ENCODE measurements at places on chromosomes 11 and 22.

- no peak for DNase-seq
Observed at GRCh38 chr11:47589977-47590861, 3.7 kb downstream of the FAM180B start.

DNA sequence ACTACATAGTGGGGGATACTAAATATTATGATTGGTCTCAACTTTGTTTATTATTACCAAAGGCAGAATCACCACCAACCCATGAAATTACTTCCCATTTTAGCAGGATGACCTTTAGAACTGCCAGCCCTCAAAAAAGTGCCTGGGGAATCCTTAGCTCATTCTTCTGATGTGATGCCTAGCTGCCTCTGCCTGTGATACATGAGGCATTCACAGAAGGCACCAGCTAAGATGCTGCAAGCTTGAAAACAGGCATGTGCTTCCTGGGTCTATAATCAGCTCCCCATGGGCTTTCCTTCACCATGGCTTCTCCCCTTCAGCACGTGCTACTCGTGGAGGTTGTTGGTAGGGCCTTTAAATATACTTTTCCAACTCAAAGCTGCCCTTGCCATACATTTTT lies 50.4 kb upstream of the ARHGAP20 start:
- no peak for DNase-seq

DNA sequence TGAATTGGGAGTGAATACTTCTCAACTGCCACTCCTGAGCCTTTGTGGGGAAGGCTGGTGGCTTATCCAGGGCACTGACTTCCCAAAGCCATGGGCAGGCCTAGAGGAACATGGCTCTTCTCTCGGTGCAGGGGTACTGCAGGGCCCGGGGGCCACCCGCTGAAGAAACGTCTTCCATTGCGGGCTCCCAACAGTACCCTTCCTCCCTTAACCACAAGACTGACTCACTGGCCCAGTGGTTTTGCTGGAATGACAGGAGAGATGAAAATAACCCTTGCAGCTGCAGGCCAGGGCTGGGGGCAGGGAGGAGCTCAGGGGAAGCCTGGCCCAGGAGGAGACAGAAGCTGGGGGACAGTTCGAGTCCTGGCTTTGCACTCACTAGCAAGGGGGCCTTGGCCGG lies 13.5 kb downstream of the TXN2 start:
- no peak for DNase-seq

DNA sequence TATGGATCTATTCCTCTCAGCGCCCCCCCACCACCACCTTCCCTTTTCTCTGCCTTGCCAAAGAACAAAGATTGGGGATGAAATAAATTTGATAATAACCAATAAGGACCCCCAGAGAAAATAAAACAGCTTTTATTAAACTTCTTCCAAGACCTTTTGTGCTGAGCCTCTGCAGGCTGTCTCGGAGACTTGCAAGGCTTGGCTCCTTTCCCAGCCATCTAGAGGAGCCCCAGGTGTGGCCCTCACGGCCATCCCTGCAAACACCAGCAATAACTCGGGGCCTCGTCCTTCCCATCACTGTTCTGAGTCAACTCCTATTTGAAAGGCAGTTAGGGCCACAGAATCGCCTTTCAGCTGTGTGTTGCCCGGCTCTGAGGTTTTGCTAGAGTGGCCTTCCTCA lies 51.2 kb upstream of the LMO1 start:
- no peak for DNase-seq

- no peak for DNase-seq
Observed at GRCh38 chr11:11279956-11280689, 72.9 kb downstream of the CSNK2A3 start.

DNA sequence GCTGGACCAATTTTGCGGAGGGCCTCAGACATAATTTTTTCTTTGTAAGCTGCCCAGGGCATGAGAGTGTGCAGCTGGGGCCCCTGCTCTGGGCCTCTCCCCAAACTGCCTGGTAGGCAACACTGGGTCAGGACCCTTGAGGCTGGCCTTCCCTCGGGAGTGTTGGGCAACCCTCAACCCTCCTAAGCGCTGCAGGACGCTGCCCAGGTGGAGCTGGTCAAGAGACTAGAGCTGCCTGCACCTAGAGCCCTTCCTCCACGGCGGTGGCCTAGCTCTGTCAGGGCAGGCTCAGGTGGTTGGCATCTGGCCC lies 505 bp upstream of the TMEM132A start:
- DNase-seq = no peak

GRCh38 chr11:20584093-20584774 lies 15.2 kb upstream of the SLC6A5 start:
- no peak for DNase-seq

DNA sequence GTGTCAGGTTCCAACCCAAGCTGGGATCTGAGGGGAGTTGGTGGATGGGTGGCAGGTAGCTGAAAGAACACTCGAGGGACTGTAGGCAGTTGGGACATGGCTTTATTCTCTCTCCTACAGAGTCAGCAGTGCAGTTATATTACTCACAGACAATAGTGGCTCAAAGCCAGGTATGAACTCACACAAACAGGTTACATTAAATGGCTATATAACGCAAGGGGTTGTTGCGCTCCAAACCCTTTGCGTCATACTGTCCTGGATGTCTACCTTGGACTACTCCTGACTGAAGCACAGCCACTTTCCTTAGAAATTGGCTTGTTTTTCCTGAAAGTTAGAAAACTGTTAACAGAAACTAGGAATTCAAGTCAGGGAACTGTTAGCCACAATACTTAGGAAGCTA lies 66.4 kb upstream of the OR4B1 start:
- no peak for DNase-seq

DNA sequence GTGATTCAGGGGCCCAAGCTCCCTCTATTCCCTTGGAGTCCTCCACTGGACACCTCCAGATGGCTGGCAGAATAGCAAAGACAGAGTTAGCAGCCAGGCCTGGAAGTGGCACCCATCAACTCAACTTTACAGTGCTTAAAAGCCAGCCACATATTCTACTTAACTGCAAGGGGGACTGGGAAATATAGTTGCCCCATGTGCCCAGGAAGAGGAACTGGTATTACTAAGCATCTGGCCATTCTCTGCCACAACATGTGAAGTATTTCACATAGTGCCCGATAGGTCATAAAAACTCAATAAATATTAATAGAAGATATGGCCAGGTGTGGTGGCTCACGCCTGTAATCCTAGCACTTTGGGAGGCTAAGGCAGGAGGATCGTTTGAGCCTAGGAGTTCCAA lies 5.5 kb upstream of the IL10RA start:
- no peak for DNase-seq

- no peak for DNase-seq
Observed at GRCh38 chr11:62457478-62457877, 38.6 kb downstream of the SCGB1A1 start.

GRCh38 chr11:133943950-133944698 lies 12.6 kb downstream of the IGSF9B start:
- no peak for DNase-seq

GRCh38 chr11:73040046-73040445 lies 102.1 kb downstream of the FCHSD2 start:
- DNase-seq = no peak

DNA sequence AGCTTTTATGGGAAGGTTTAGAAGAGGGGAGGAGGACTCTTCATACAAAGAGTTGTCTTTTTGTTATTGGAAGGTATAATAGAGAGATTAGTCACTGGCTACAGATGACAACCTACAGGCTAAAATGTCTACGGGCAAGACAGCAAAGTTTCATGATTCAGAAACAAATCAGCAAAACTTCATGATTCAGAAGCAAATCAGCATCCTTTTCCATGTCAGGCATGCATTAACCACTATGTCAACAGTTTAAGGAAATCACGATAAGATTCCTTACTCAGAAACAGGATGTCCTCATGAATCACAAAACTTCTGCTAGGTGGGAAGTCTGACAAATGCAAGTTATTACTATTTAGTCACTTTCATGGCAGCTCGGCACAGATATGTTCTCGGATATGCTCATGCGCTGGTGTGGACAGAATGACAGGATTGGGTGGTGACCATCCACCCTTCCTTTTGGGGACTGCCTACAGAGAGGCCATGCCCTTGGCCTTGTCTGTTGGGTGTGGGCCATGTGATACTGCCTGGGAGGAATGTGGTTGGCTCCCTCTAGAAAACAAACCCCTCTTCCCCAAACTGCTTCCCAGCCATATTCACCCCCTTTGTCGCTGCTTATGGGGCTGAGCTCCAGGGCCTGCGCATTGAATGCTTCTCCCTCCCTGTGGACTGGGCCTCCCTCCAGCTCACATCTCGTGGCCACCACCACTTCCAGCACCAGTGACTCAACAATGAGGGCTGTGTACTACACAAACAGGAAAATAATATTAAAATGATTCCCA lies 10.1 kb downstream of the C11orf91 start:
- DNase-seq = no peak

DNA sequence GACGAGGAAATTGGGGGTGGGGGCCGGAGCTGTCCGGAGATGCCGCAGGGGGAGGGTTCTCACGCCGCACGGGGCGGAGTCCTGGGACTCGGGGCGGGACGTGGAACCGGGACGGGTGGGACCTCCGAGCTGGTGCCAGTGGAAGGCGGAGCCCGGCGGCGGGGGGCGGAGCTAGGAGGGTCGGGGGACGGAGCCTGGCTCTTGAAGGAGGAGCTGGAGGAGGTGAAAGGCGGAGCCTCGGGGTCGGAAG lies 271 bp downstream of the FKBP2 start:
- DNase-seq = peak; percentile 99

DNA sequence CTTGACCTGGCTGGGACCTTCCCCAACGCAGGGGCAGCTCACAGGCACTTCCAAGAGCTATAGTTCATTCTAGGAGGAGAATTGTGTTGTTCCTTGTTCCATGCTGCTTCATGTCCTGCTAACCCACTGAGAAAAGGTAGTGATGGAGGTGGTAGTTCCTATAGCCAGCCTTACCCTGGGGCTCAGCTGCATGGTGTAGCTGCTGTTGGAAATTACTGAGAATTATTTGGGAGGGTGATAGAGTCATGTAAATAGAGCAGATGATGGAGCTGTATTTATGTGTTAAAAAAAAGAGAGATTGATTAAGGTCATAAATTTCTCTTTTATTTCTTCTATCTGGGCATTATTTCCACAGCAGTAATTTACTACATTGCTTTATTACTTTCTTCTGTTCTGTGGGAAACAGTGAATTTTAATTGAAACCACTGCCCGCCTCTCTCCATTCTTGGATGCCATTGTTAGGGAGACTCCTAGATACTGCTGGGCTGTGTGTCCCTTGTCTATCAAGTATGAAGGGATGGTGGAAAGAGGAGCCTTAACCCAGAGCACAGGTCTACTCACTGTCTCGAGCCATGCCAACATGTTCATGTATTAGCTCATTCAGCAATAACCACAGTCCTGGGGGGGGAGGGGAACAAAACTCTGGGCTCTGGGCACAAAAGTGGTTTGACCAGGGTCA lies 309.2 kb downstream of the FAT3 start:
- no peak for DNase-seq

DNA sequence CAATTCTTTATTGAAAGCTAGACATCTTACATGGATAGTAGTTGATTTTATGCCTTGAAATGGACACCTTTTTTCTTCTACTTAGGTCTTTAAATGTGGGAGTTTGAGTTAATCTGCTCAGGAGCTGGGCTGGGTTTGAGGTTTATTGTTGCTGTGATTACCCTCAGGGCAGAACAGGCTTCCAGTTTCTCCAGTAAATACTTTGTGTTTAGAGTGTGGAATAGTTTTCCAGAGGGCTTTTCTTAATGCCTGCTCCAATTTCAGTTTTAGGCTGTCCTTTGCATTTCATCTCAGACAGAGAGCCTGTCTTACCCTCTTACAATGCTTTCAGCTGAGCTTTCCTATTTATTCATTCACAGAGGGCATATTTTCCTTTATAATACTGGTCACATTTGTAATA lies 69.9 kb upstream of the ADORA2A start:
- no peak for DNase-seq

GRCh38 chr11:10327254-10327653 lies 22.4 kb downstream of the ADM start:
- no peak for DNase-seq

GRCh38 chr11:129279326-129280026 lies 87.4 kb upstream of the ARHGAP32 start:
- DNase-seq = peak; percentile 36

DNA sequence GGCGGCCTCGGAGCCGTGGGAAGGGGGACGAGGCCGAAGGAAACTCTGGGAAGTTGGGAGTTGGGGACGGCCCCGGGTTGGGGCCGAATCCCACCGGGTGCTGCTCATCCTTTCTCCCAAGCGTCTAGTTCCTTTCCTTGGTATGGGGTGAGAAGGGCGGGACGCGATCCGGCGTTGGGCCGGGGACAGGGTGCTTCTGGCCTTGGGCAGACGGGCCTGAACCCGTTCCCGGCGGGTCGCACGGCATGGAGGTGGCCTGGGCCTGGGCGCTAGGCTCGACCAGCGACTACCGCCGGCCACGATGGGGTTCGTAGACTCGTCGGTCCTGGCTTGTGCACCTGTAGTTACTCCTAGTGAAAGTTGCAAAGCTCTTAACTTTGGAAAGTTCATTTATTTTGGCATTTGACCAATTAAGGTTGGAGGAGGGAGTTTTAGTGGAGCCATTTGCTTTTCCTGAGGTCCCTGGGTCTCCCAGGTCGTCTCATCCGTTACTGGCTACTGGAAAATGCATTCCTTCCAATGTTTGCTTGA lies 1.0 kb downstream of the SYT9 start:
- no peak for DNase-seq

GRCh38 chr22:46111645-46112306 lies 38.5 kb upstream of the PPARA start:
- DNase-seq = no peak

DNA sequence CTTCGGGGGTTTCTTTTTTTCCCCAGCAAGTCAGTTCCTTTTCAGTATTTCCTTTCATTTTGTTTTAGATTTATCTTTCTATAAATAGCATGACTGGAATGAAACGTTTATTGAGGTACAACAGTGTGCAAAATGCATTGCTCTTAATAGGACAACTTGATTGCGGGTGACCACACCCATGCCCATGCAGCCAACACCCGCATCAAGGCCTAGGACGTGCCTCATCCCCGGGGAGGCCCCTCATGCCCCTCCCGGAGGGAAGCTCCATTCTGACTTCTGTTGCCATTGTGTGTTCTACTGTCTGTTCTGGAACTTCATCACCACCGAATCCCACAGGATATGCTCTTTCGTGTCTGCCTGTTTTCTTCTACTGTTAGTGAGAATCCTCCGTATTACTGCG lies 82.2 kb downstream of the RPS6KA4 start:
- DNase-seq = no peak

DNA sequence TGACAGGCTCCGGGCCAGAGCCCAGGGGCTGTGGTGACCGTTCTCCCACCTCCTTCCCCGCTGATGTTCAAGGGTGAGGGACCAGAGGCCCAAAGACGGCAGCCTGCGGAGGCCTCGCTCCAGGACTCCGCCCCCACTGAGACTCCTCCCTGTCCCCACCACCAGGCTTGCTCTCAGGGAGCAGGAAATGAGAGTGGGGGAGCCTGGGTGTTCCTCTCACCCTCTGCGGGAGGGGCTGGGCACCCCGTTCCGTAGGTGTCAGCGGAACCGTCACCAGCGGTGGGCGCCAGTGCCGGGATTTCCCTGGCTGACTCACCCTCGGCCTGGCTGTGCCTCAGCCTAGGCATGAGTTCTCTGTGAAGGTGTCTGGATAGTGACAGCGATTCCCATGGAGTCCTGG lies 15.7 kb downstream of the DAGLA start:
- peak; percentile 60 for DNase-seq

- DNase-seq = no peak
Observed at GRCh38 chr22:44051961-44052360, 27.9 kb downstream of the PARVB start.

- DNase-seq = no peak
Observed at GRCh38 chr11:94968334-94968958, 4.9 kb downstream of the CWC15 start.
